Stimulated activated CD4-positive, alpha-beta T cell treated with anti-CD3 and anti-CD28 coated beads, TNF-alpha, amount 100 ng/mL, for 4 hours (primary cell): ENCODE measurements at places on chromosomes 11 and 22.

GRCh38 chr11:11496879-11497278 is 124.9 kb downstream of the GALNT18 start:
- no peak for DNase-seq

DNA sequence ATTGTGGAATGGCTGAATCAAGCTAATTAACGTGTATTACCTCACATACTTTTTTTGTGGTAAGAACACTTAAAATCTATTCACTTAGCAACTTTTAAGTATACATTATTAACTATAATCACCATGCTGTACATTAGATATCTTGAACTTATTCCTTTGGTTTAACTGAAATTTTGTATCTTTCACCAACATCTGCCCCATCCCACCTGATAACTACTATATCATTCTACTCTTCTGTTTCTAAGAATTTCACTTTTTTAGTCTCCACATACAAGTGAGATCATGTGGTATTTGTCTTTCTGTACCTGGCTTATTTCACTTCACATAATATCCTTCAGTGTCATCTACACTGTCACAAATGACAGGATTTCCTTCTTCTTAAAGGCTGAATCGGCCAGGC is 17.1 kb upstream of the VWA5A start:
- DNase-seq: no peak

- no peak for DNase-seq
Measured at GRCh38 chr22:25970999-25971811, 198.1 kb upstream of the SEZ6L start.

DNA sequence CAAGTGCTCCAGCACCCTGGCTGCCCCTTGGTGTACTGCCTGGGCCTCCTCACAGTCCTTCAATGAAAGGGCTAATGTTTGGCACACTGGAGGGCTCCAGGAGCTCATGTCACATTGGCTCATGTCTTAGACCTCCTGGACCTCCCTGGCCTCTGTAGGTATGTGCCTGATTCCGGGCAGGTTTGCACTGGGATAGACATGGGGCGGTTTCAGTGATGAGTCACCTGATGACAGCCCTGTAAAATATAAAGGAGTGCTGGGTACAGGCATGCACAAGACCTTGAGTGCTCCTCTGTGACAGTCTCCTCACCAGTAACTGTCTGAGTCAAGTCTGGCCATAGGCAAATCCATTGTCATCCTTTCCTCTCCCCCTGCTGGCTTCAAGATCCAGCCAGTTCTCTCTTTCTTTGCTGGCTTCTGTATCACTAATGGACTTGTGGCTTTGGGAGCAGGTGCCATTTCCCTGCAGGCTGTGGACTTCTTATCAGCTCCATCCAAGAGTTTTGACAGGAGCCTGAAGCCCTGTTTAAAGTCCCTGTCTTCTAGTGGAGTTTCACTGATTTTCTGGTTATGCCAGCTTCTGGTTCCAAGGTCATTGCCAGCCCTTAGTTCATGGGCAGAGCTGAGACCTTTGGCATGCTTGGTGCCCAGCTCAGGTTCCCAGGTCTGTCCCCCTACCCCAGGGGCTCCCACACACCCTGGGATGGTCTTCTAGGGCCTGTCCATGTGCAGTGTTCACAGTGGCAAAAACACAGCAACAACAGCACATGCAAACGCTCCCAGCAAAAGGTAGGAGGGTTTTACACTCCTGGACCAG is 22.7 kb upstream of the P2RY2 start:
- DNase-seq: no peak
